Pulmonary artery endothelial cell (primary cell): ENCODE measurements at places on chromosomes 5 and 9.

GRCh38 chr9:108743901-108744371 is 111.8 kb downstream of the ACTL7B start:
- DNase-seq, result no peak

- DNase-seq, result no peak
These were observed 14.3 kb upstream of the SIL1 start for GRCh38 chr5:139212486-139212885.

DNA sequence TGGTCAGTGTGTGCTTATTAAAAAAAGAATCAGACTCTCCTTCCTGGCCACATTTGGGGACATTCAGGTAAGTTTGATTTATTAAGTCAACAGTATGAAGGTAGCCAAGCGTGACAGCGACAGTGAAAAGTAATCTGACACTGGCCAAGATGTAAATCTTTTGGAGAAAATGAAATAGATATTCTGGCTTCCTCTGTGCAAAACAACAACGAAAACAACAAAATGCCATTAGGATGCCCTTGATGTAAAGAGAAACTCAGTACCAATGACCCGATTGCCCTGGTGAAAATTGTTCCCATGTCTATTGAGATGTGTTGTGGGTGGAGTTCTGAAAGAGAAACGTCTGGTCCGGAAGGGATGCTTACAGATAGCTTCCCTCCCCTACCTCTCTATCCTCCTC is 267.8 kb downstream of the MAT2B start:
- DNase-seq, result no peak

GRCh38 chr9:88534456-88535225 is at the start of gene NXNL2:
NXNL2 (plus strand) TSS chr9:88535178; CDS start chr9:88535435, 257 bp downstream.
- no peak for DNase-seq

DNA sequence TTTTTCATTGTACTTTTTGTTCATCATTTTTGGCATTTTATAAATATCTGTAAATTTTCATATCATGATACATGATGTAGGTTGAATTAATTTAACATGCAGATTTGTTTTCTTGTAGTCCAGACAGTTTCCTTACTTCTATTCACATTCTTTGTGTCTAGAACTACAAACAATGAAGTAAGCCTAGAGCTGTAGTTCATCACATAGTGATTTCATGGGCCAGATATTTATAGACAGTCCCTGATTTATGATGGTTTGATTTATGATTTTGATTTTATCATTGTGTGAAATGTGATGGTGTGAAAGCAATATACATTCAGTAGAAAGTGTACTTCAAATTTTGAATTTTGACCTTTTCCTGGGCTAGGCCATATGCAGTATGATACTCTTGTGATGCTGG is 139.0 kb downstream of the ARHGEF28 start:
- DNase-seq, result no peak

DNA sequence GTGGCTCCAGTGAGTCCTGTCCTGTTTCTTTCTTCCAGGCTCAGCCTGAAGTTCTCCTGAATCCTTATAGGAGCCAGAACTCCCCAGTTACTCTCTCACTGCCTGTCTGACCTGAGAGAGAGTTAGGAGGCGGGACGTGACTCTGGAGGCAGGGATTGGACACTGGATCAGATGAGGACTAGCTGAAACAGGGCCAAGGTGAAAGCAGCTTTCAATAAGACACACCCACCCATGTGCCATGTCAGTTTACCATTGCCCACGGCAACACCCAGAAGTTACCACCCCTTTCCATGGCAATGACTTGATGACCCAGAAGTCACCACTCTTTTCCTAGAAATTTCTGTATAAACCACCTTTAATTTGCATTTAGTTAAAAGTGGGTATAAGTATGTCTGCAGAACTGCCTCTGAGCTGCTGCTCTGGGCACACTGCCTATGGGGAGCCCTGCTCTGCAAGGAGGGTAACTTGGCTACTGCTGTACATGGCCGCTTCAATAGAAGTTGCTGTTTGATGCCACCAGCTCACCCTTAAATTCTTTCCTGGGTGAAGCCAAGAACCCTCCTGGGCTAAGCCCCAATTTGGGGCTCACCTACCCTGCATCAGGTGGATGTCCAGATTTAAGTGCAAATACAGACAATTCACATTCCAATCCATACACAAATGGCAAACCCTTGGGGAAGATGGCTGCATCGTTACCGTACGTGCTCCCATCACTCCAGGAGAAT is 13.7 kb downstream of the FCN2 start:
- DNase-seq, result no peak

DNA sequence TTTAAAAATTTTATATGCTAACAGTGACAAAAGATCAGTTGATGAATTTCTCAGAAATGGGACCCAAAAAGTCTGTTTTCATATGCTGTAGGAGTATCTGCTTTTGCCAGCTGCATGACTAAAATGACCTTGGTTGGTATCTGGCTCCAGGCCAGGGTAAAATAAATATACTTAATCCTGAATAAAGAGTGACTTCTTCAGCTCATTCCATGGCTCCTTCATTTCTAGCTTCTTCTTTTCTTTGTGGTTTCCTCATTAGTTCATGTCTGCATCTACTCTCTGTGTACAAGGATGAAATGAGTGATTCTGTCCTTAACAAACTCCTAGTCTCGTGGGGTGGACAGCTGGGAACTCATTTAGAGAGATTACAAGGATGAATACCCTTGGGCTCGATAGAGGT is 36.0 kb downstream of the RCL1 start:
- no peak for DNase-seq

DNA sequence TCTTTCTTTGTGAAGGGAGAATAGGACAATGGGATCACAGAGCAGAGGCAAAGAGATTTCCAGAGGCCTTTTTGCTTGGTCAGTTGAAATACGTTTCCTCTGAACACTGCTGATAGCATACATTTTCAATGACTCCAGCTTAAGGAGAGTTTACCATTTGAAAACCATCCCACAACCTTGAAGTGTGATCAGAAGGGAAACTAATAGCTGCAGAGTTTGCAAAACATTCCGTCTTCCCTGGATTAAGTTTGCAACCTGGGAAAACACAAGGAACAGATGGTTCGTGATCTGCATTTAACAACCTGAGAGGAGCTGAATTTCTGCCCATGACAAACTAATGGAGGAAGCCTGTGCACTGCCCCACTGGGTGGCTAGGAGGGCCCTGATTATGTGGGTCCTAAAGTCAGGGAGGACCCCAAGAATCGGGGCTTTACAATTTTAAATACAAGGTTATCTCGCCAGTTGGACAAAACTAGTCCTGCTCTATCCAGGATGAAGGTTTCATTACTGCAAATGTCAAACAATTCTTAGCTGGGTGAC is 35.6 kb downstream of the MTX3 start:
- DNase-seq, result no peak

- DNase-seq, result no peak
These were observed 234.9 kb downstream of the SH3GL2 start for GRCh38 chr9:17813798-17814197.

DNA sequence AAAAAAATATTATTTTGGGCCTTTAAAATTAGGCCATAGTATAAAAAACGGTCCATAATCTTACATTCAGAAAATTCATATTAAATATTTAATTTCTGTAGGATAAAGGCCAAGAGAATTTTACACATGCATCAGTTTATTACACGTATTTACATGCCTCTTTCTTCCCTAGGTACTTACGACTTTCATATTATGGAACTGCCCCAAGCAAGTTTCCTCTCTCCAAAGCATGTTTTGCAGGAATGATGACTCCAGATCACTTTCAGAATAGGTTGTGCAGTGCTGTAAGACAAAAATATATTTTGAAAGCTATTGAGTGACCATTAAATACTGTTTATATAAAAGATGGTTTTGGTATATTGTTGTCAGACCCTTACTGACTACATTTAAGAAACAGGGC is 61.8 kb downstream of the WDR36 start:
- no peak for DNase-seq

DNA sequence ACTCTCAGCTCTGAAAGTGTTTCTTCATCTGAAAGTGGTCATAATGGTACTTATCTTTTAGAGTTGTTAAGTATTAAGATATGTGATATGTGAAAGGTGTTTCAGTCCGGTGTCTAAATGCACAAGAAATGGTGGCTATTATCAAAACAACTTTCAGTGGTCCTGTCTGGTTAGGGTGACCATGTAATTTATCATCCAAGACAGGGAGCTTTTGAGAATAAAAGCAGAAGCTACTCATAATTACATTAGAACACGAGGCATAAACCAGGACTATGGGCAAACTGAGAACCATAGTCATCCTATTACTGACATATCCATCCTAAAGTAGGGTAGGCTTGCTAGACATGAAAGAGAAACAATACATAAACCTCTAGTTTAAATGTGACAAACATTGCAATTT is 418.1 kb upstream of the SEMA6A start:
- no peak for DNase-seq

- no peak for DNase-seq
These were observed 358.0 kb downstream of the ENC1 start for GRCh38 chr5:74282490-74282889.

GRCh38 chr5:84372066-84372695 is 12.5 kb downstream of the EDIL3 start:
- DNase-seq, result no peak

DNA sequence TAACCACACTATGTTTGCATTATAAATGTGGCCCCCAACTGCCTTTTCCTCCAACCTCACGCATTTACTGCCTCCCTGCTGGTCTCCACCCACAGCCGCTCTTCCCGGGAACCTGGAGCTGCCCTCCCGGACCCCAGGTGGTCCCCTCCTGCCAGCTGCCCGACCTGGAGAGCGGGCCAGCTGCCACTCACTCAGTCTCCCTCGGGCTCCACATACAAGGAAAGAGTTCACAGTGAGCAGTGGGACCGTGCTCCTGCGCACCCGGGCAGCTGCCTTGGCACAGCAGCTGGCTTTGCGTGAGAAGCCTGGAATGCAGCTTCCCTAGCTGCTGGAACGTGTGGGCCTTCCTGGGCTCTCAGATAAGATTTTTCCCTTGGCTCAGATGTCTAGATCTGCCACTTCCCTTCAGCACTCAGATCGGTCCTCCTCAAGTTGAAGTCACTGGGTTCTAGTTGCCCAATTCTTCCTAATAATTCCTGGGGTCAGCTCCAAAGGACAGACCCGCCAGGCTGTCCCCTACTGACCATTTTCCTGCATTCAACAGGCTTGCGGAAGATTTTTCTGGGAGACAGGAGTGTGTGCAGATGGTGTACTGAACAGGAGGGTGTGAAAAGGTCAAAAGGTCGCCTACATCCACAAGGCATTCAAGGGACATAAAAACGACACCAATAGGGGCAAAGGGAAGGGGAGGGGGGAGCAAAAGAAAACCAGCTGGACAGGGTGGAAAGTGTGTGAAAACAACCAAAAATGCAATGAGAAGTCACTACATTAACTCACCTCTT is 69.1 kb downstream of the MYO10 start:
- DNase-seq, result no peak

GRCh38 chr5:132215329-132215728 is 12.3 kb downstream of the P4HA2 start:
- peak; percentile 72 for DNase-seq

GRCh38 chr5:150067405-150067960 is 18.9 kb downstream of the CSF1R start:
- DNase-seq, result no peak

GRCh38 chr5:42057254-42057690 is 132.2 kb downstream of the FBXO4 start:
- no peak for DNase-seq

DNA sequence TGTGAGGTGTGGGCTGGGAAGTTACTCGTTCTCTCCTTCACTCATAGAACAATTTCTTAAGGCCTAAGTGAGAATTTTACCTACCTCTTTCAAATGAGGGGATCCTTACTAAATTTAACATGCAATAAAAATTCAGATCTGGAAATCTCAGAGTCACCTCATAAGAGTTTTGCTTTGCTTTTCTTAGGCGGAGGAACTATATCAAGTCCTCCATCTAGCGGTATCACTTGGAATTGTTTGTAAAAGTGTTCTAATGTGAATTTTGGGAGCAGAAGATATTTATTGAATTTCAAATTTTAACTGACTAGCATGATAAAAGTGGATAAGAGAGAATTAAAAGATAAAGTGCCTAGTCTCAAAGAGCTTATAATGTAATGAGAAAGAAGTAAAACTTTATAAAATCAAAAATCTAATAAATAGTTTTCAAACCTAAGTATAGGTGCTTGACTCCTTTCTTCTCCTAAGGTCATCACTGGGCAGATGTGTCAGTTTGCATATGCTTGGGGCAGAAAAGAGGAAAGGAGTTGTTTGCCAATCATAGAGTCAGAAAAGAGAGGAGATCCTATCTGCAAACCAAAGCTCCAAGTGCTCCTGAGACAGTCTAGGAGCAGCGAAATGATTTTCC is 145.7 kb upstream of the DAB2 start:
- peak; percentile 20 for DNase-seq

- no peak for DNase-seq
These were observed 70.7 kb upstream of the CPLX2 start for GRCh38 chr5:175800656-175801081.

- DNase-seq, result no peak
These were observed 124.7 kb upstream of the LIFR start for GRCh38 chr5:38681029-38681706.

GRCh38 chr5:61897251-61897650 is 408.8 kb upstream of the KIF2A start:
- DNase-seq, result no peak

DNA sequence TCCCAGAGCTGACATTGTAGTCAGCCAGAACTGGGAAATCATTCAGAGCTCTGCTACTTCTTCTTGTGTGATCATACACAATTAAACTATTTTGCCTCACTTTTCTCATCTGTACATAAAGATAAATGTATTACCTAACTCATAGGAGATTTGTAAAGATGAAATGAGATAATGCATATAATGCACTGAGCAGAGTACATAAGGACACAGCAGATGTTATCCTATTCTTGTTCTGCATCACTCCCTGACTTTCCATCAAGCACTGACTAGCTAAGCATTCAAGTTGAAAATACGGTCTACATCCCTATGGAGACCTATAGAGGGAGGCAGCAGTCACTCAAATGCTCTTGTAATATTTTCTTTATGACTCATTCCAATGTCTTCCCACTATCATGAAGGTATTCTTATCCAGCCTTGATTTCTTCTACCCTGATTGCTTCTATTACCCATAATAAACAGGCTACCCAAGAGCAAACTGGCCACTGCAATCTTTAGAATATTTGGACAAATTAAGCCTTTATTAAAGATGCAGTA is 16.3 kb upstream of the PRR16 start:
- DNase-seq, result no peak

- DNase-seq, result no peak
These were observed at the start of gene MCIDAS for GRCh38 chr5:55226934-55227663. MCIDAS (minus strand) TSS chr5:55227315; CDS start chr5:55227138, 177 bp downstream.

DNA sequence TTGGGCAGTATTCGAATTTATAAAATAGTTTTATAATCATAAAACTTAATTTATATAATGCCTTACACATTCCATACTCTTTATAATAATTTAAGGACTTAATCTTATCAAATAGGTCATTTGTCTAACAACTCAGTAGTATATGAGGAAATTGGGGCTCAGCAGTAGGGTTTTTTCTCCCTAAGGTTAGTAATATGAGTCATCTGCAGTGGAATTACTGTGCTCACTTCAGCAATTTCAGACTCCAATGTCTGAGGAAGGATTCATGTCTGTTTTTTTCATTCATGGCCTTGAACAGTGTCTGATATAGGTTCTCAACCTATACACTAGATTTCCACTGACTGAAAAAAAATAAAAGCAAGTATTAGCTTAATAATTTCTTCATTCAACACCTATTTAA is 7.4 kb downstream of the DMRTA1 start:
- DNase-seq, result no peak

GRCh38 chr5:143558048-143558447 is 154.6 kb upstream of the NR3C1 start:
- DNase-seq, result no peak

- no peak for DNase-seq
These were observed 404.9 kb upstream of the ZNF608 start for GRCh38 chr5:125151150-125151900.
